ENCODE measurements at places on chromosomes 1 and 21. TPM values are rescaled to one million over a fixed set of nuclear protein-coding genes. Genes with fewer than 3 reads are reported as not detected.

- DNase-seq, result no peak
These were observed 8.3 kb upstream of the COL16A1 start for GRCh38 chr1:31712068-31712467.

DNA sequence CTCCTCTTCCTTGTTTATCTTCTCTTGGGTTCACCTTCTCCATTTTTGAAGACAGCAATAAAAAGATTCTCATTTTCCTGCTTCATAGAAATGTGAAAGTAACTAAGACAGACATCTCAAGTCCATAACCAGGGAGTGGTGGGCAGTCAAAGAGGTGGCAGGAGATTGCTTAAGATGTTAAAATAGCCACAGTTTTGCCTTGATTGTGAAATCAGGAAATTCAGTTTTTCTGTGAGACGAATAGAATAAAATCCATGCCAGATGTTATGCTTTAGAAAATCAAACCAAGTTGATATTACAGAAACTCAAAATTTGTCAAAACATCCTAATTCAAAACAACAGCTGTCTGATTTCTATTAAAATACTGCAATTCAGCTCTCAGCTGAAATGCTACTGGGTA is 57.2 kb downstream of the TNN start:
- DNase-seq, result no peak

DNA sequence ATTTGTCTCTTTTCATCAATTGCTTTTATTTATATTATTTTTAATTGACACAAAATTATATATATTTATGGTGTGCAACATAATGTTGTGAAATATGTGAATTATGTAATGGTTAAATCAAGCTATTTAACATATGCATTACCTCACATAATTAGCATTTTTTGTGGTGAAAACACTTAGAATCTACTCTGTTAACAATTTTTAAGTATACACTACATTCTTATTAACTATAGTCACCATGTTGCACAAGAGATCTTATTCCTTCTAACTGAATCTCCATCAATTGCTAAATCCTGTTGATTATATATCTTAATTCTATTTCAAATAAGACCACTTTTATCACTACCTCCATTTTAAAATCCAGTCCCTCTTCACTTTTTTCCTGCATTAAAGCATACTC is 42.5 kb downstream of the PLPPR5 start:
- DNase-seq, result no peak

- DNase-seq, result no peak
These were observed 271.1 kb upstream of the DEPDC1 start for GRCh38 chr1:68767941-68768340.

- DNase-seq, result no peak
These were observed 233.1 kb upstream of the VAMP3 start for GRCh38 chr1:7538033-7538432.

The TBX15 gene
- polyA plus RNA-seq, result 0.39 TPM

The ANKRD35 gene
- polyA plus RNA-seq, result 2.8 TPM

The CNKSR1 gene
- polyA plus RNA-seq, result 15.4 TPM

The OLIG2 gene
- polyA plus RNA-seq, result not detected

Measured in right renal pelvis (tissue), 4 donors.